Foreskin keratinocyte (primary cell): ENCODE measurements at places on chromosomes 2 and 18. TPM values are rescaled to one million over a fixed set of nuclear protein-coding genes. Genes with fewer than 3 reads are reported as not detected.

The PLEKHH2 gene
- total RNA-seq: 0.85 and 1.2 TPM in 2 replicates

The NIFK gene
- total RNA-seq: 59.9 and 68.3 TPM in 2 replicates

The ANKRD29 gene
- 5.6 and 7.7 TPM in 2 replicates for total RNA-seq

The GYPC gene
- total RNA-seq: not detected in 2 replicates

The CHRND gene
- not detected in 2 replicates for total RNA-seq
